ENCODE measurements at places on chromosomes 16 and 17. TPM values are rescaled to one million over a fixed set of nuclear protein-coding genes. Genes with fewer than 3 reads are reported as not detected.

Gene HBQ1
- total RNA-seq = 2.9 TPM

DNA sequence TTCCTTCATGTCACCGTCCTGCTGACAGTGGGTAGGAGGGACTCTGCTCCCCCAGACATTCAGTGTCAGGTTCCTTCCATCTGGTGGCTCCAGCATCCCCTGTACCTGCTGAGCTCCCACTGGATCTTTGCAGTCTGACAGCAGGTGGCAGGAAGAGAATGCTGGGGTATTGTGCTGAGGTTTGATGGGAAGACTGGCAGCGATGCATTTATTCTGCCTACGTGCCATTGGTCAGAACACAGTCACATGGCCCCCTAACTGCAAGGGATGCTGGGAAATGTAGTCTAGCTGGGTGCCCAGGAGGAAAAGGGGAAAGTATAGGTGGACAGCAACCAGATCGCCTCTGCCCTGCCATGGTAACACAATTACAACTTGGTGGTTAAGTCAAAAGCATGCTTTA is 44.4 kb downstream of the IRX3 start:
- H3K4me1 ChIP-seq = peaks cover 23% of the 10 kb centered on the region
- no peaks in the 10 kb centered on the region for H3K27me3 ChIP-seq
- no peak overlapping the region for H3K4me3 ChIP-seq
- H3K27ac ChIP-seq = no peak overlapping the region
- no peaks in the 10 kb centered on the region for H3K36me3 ChIP-seq

GRCh38 chr16:64184156-64184555 is 937.7 kb downstream of the CDH11 start:
- no peak overlapping the region for H3K27ac ChIP-seq
- no peaks in the 10 kb centered on the region for H3K4me1 ChIP-seq
- DNase-seq = no peak
- no peak overlapping the region for H3K4me3 ChIP-seq
- no peaks in the 10 kb centered on the region for H3K27me3 ChIP-seq

DNA sequence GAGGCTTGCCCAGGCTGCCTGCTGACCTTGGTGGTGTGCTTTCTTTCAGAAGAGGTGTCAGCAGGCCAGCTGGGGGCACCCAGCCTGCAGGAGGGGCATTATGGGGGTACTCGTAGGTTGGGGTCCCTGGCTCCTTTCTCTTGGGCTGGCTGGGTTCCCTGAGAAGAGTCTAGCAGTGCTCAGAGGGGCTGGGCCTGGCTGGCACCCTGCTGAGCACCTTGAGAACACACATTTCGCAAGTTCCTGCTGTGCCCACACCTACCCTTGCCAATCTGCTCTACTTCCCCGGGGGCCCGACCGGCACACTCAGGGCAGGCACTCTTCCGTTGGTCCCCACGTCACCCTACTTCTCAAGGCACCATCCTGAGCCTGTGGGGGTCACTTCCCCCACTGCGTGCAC is 5.1 kb downstream of the CEMP1 start:
- H3K27ac ChIP-seq = no peak overlapping the region
- DNase-seq = no peak
- peaks cover 3% of the 10 kb centered on the region for H3K4me1 ChIP-seq
- peaks cover 4% of the 10 kb centered on the region for H3K27me3 ChIP-seq
- H3K36me3 ChIP-seq = peaks cover 6% of the 10 kb centered on the region

All from neural crest cell (in vitro differentiated cells).